ENCODE measurements at places on chromosomes 2 and 18.

DNA sequence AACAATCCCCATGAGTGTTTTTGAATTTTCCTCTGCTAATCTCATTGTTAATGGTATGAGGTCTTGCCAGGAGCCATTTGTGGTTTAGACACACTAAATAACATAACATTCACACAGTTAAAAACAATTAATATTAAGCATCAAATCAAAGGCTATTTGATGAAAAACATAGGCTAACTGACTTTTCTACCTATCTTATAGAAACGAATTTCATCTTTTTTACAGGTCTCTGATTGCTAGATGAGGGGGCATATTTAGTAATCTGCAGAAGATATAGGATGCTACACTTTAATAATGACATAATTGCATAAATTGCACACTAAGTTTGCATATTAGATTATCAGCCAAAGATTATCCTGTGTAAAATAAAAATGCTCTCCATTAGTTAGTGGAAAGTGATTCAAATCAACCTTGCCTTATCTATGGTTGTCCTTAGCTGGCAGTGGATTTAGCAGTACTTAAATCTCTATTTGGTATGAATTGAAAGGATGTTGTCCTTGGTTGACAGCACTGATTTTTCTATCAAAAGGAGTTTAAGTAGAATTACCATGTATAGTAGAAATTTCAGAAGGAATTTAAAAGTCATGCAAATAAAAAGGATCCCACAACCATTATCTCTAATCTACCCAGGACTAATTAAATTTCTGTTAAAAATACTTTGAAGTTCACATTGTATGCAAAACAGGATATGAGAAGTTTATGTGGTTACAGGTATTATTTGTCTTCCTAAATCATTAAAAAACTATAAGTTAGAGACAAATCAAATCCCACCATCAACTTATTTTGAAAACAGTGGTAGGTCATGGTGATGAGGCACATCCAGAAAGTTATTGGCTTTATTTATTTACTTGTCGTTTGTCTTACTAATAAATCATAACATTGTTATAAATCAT, 50.6 kb upstream of the SPAG16 start:
- no peak overlapping the region for H3K27ac ChIP-seq
- no peaks in the 10 kb centered on the region for H3K27me3 ChIP-seq
- no peak for DNase-seq
- H3K36me3 ChIP-seq: no peaks in the 10 kb centered on the region
- H3K4me1 ChIP-seq: peaks cover 18% of the 10 kb centered on the region
- H3K4me3 ChIP-seq: no peak overlapping the region

DNA sequence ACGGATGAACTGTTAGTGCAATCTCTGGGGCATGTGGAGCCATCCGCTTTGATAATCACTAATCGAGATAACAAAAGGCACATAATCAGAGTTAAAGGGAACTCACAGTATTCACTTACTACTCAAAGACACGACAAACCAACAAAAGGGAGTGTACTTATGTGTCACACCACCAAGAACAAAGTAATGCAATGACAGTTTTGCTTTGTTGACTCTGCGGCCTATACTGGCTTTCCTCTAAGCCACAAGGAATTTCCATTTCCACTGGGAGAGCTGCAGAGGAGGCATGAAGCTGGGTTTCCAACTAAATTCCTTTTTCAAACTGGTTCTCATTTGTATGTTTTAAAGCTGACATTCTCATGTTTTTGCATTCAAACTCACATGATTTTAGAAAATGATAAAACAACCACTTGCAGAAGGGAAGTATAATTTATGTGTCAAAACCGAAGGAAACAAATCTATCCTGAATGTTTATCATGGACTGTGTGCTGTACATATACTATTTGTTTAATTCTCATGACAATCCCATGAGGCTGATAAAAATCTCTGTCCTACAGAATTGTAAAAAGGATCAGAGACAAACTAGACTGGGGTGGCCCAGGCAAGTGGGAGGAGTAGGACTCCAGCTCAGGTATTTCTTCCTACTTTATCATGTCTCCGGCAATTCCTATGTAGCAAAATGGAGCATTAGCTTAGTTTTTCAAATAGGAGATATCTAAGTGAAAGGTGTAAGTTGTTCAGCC, 149.6 kb upstream of the SMAD7 start:
- peaks cover 31% of the 10 kb centered on the region for H3K4me1 ChIP-seq
- H3K27me3 ChIP-seq: peaks cover 3% of the 10 kb centered on the region
- no peak overlapping the region for H3K4me3 ChIP-seq
- H3K36me3 ChIP-seq: no peaks in the 10 kb centered on the region
- peak overlapping the region; percentile 66 for H3K27ac ChIP-seq

DNA sequence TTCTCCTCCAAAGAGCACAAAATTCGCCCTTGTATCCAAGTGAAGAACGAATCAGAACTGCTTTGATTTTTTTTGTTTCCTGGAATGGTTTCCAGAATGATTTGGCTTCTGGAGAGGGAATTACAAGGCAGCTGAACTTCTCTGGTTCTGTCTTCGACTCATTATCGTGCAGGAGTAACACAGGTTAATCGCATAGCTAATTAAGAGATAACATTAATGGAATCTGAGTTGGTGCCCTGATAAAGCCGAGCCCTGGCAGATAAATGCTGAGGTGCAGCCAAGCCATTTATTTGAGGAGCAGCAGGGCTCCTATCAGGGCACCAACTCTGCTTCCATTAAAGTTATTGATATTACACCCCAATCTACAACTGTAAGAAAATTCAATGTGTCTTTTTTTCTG, 433.7 kb downstream of the ZNF521 start:
- peaks cover 68% of the 10 kb centered on the region for H3K4me1 ChIP-seq
- no peaks in the 10 kb centered on the region for H3K27me3 ChIP-seq
- no peaks in the 10 kb centered on the region for H3K36me3 ChIP-seq
- no peak for DNase-seq

- no peak for DNase-seq
- H3K27ac ChIP-seq: no peak overlapping the region
- H3K4me3 ChIP-seq: no peak overlapping the region
- H3K27me3 ChIP-seq: peaks cover 88% of the 10 kb centered on the region
These were observed 4.2 kb downstream of the FZD5 start for GRCh38 chr2:207765547-207765946.

DNA sequence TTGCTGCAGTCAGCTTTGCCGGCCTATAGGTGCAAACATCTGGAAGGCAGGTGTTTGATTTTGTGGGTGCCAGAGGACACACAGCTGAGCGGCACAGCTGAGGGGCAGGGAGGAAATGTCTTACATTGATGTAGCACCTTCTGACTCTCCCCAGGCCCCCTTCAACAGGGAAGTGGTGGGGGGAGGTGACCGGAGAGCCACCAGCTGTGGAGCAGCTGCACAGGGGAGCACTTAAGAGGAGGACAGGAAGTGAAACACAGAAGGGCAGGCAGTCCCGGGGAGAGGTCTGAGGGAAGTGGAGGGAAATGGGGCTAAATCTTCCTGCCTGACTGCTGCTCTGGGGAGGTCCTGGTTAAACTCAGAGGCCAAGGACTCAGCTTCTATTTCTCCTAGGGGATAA, 409.1 kb downstream of the TNS1 start:
- no peak for DNase-seq
- peak overlapping the region; percentile 84 for H3K27ac ChIP-seq
- peaks cover 22% of the 10 kb centered on the region for H3K27me3 ChIP-seq
- H3K4me1 ChIP-seq: peaks cover 31% of the 10 kb centered on the region

DNA sequence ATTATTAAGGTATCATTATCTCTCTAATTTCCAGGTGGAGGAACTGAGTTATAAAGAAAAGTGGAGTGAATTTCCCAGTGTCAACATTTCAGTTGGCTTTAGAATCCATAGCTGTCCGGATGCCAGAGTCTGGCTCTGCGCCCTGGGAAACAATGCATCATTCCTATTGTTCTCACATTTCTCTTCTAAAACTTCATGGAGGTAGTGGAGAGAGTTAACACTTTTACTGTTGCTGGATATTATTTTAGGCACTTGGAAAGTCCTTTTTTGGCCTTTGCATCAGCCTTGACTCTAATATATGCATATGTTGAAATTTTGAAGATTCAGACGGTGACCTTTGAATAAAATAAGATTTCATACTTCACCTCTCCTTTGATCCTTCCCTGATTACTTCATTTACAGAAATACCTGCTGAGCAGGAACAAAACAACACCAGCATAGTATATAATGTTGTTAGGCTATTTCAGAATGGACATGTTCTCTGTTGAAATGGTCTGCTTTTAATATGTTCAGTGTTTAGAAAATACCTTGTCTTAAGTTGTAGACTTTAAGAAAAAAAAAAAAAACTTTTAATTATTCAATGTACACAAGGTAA, 148.8 kb downstream of the EPHA4 start:
- DNase-seq: no peak
- H3K36me3 ChIP-seq: peaks cover 85% of the 10 kb centered on the region
- H3K27me3 ChIP-seq: no peaks in the 10 kb centered on the region
- H3K27ac ChIP-seq: peak overlapping the region; percentile 38
- no peak overlapping the region for H3K4me3 ChIP-seq
- peaks cover 26% of the 10 kb centered on the region for H3K4me1 ChIP-seq

DNA sequence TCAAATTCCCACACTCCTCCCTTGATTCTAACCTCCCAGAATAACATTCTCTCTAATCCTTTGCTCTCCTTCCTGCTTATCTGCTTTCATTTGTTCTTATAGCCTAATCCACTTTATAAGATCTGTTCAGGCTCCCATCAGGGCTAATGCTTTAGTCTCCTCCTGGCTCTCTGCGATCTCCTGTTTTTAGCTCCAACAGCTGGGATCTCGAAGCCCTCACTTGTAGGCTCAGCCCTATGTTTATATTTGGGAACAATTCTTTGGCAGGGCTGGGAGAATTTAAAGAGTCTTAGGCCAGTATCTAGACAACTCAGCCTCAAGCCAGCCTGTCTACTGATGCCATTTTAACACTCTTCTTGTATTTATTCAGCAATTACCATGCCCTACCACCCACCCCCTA, 27.2 kb upstream of the RAPH1 start:
- no peaks in the 10 kb centered on the region for H3K4me1 ChIP-seq
- peaks cover 5% of the 10 kb centered on the region for H3K27me3 ChIP-seq

- no peak overlapping the region for H3K4me3 ChIP-seq
- no peak for DNase-seq
- H3K27me3 ChIP-seq: no peaks in the 10 kb centered on the region
- H3K27ac ChIP-seq: no peak overlapping the region
These were observed 263.2 kb downstream of the CDH7 start for GRCh38 chr18:66013969-66014368.

- H3K36me3 ChIP-seq: peaks cover 13% of the 10 kb centered on the region
- no peaks in the 10 kb centered on the region for H3K27me3 ChIP-seq
- H3K27ac ChIP-seq: no peak overlapping the region
- H3K4me3 ChIP-seq: no peak overlapping the region
- no peak for DNase-seq
- H3K4me1 ChIP-seq: peaks cover 31% of the 10 kb centered on the region
These were observed 7.4 kb downstream of the ASXL3 start for GRCh38 chr18:33585431-33585775.

GRCh38 chr2:107094450-107094986, 208.6 kb upstream of the ST6GAL2 start:
- no peak overlapping the region for H3K4me3 ChIP-seq
- no peaks in the 10 kb centered on the region for H3K27me3 ChIP-seq
- H3K4me1 ChIP-seq: peaks cover 27% of the 10 kb centered on the region
- H3K27ac ChIP-seq: no peak overlapping the region
- no peak for DNase-seq

- H3K4me3 ChIP-seq: no peak overlapping the region
- no peaks in the 10 kb centered on the region for H3K36me3 ChIP-seq
- DNase-seq: no peak
- no peak overlapping the region for H3K27ac ChIP-seq
These were observed 35.6 kb upstream of the FOSL2 start for GRCh38 chr2:28357055-28357454.

DNA sequence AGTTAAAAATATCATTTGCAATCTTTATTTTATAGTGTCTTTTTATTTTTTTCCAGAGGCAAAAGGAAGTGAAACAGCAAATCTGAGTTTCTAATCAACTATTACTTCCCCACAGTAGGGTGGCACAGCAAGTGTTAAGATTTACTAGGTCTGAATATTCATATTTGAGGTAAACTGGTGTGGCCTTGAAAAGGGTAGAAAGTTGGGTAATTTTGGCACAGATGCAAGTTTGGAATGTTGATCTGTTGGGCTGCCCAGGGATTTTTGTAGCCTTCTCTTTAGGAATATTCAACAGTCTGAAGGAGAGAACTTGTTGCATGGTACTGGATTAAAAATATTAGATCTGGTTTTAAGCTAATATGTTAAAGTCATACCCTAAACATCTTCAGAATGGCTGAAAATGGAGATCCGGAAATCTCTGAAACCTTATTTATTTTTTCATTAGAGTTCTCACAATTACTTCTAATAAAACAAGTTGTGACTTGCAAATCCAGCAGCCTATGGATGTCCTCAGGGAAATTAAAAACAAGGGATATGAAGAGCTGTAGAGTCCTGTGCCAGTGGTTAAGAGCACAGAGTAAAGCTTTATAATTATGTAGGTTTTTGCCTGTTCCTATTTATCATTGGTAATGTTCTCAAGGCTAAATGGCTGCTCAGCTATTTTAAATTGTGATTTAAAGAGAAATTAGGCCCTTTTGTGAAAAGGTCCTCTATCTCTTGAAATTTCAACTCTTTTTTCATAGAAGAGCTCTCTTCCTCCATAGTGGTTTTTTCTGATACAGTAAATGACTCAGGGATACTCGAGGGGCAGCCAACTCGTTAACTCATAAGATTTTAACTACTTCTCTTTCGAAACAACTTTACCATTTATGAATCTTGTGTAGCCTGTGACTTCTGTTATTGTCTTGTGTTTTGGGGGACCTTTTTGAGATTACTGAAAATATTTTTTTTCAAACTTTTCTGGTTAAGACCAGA, 11.0 kb downstream of the TANK start:
- no peaks in the 10 kb centered on the region for H3K27me3 ChIP-seq
- DNase-seq: no peak
- H3K36me3 ChIP-seq: peaks cover 68% of the 10 kb centered on the region
- no peak overlapping the region for H3K4me3 ChIP-seq

- peaks cover 52% of the 10 kb centered on the region for H3K36me3 ChIP-seq
- peaks cover 33% of the 10 kb centered on the region for H3K4me1 ChIP-seq
- no peak for DNase-seq
- no peak overlapping the region for H3K27ac ChIP-seq
- peaks cover 5% of the 10 kb centered on the region for H3K27me3 ChIP-seq
- no peak overlapping the region for H3K4me3 ChIP-seq
These were observed 93.0 kb downstream of the NRP2 start for GRCh38 chr2:205775097-205775877.

DNA sequence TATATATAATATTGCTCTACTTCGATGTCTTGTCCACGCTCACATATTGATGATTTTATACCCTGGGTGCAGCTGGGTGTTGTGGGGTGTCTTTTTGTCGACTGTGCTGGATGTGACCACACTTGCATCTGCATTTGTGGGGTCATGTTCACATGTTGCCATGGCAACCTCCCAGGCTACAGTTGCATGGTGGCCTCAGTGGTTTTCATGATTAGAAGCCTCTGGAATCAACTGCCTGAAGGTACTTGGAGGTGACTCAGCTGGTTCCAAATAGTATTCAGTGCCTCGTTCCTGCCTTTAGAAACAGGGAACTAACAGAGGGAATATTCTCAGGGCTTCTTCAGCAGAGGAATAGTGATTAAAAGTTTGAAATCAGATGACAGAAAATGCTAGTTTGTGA, 166.3 kb upstream of the NYAP2 start:
- H3K4me1 ChIP-seq: no peaks in the 10 kb centered on the region
- no peak for DNase-seq
- no peak overlapping the region for H3K4me3 ChIP-seq

- no peaks in the 10 kb centered on the region for H3K4me1 ChIP-seq
- no peak for DNase-seq
- no peaks in the 10 kb centered on the region for H3K27me3 ChIP-seq
- no peaks in the 10 kb centered on the region for H3K36me3 ChIP-seq
- H3K4me3 ChIP-seq: no peak overlapping the region
These were observed 636.1 kb upstream of the KLHL29 start for GRCh38 chr2:22748909-22749308.

Data from nephron progenitor cell (in vitro differentiated cells).